ENCODE measurements at places on chromosomes 2 and 18.

- DNase-seq, result no peak
Measured at GRCh38 chr18:34131006-34131405, 93.7 kb downstream of the NOL4 start.

DNA sequence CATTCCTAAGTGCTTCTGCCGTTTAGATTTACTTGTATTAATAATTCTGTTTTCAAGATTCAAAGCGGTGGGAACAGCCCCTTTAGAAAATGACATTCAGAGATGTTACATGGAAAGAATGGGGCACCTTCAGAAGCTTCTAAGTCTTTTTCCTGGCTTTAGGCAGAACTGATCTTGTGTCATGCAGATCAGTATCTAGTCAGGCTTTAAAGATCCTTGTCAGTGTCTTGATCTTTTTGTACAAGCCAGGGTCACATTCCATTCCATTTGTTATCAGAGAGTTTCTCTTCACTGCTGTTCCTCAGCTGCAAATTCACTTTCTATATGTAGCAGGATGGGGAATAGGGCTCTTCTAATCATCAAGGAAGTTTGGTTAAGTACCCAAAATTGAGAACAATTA is 275.3 kb downstream of the DCC start:
- DNase-seq, result no peak

- DNase-seq, result no peak
Measured at GRCh38 chr18:69435000-69435399, 34.3 kb downstream of the DOK6 start.

- DNase-seq, result peak; percentile 55
Measured at GRCh38 chr2:237411092-237411601, 2.8 kb downstream of the COL6A3 start.

DNA sequence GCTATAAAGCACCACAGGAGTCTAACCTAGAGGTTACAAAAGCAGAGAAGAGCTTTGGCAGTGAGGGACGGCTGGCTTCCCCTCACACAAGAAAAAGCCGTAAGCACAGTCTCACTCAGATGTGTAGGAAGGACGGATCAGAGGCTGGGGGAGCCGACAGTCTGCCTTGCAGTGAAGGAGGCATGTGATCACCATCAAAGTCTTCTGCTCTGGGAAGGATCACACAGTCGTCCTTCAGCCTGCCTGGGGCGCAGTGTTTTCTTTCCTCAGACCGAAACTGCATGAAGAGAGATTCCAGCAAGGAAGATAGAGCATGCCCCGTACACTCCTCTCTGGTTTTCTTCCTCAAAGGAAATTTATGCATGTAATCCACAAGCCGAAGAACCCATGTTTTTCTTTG is 24.1 kb downstream of the GATA6 start:
- no peak for DNase-seq

DNA sequence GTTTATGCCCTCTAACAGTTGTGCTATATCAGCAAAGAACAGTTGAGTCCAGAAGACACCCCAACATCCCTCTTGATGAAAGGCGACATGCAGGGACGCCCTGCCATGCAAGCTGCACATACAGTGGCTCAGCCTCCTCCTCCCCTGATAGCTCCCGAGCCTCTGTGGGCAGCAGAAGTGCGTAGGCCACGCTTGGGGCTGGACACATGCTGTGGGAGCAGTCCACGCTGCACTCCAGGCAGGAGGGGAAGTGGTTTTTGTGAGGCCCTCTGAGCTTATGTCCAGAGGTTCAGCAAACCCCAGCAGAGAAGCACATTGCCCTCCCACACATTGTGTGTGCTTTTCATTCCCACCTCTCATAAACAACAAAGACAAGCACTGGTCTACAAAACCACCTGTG is 162.1 kb downstream of the SEPTIN10 start:
- DNase-seq, result no peak

GRCh38 chr18:55453186-55453585 is 134.8 kb downstream of the TCF4 start:
- no peak for DNase-seq

DNA sequence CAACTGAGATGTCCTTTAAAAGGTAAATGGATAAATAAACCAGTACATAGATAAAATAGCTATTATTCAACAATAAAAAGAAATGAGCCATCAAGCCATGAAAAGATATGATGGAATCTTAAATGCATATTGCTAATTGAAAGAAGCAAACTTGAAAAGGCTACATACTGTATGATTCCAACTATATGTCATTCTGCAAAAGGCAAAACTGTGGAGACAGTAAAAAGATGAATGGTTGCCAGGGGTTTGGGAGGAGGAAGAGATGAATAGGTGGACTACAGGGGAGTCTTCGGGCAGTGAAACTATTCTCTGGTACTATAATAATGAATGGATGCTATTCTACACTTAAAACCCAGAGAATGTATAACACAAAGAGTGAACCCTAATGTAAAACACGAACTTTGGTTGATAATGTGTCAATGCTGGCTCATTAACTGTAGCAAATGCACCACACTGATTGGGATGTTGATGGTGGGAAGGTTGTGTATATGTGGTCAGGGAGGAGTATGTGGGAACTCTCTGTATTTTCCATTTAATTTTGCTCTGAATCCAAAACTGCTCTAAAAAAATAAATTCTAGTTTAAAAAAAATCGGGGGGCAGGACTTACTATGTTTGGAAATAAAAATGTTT is 73.7 kb upstream of the MYCN start:
- DNase-seq, result no peak

- no peak for DNase-seq
Measured at GRCh38 chr2:228079194-228079593, 102.3 kb downstream of the SPHKAP start.

GRCh38 chr2:64533882-64534281 is 9.8 kb downstream of the AFTPH start:
- no peak for DNase-seq

- no peak for DNase-seq
Measured at GRCh38 chr2:61950571-61951315, 45.3 kb downstream of the COMMD1 start.

DNA sequence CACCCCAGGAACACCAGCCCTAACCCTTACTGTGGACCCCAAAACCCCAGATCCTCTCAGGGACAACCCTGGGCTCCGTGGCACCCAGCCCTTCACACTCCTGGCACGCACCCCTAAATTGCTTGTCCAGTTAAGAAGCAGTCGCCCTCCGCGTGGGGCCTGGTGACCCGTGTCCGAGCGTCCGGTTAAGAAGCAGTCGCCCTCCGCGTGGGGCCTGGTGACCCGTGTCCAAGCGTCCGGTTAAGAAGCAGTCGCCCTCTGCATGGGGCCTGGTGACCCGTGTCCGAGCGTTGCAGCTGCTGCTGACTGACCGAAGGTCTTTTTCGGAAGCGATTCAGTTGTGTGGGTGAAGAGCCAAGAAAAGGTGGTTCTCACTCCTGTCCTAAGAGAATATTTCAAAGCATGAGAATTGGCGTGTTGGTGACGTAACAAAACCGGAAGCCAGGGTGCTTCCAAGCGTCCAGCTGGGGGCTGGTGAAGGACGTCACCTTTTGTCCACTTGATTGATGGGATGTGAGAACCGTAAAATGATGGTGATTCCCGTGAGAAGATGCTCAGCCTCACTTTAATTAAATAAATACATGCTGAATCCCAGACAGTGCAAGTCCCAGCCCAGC is 70.5 kb downstream of the KCNG2 start:
- peak; percentile 23 for DNase-seq

DNA sequence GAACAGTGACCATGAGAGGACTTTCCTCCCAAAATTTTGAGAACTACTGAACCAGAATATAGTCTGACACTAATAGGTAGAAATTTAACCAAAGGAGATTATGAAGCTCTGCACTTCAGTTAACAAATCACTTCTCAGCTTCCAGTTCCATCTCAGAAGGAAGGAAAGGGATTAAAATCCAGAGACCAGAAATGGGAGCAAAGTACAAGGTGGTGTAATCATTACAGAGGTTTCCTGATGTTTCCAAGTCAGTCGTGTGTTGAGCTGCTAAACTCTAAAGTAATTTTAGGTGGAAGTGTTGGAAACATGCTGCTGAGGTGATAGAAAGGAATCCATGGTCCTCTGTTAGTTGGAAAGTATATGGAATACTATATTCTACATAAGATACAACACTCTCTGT is 10.8 kb downstream of the TYMS start:
- no peak for DNase-seq

DNA sequence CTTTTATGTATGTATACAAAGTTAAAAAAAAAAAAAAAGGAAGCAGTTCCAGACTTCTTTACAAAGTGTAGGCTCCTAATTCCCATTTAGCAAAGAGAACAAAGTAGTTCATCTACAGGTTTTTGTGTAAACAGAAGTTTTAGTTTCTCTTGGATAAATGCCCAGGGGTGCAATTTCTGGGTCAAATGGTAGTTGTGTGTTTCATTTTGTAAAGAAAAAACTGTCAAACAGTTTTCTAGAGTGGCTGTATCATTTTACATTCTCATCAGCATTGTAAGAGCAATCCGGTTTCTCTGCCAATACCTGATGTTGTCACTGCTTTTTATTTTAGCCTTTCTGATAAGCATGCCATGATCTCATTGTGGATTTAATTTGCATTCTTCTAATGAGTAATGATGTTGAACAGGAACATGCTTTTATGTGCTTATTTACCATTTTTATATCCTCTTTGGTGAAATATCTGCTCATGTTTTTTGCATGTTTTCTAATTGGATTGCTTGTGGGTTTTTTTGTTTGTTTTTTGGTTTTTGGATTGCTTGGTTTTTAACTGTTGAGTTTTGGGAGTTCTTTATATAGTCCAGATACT is 16.6 kb upstream of the PSME4 start:
- DNase-seq, result peak; percentile 69

GRCh38 chr2:57278451-57278850 is 768.2 kb upstream of the VRK2 start:
- no peak for DNase-seq

Measured in fibroblast of mammary gland (primary cell).